ENCODE measurements at places on chromosomes 7 and 10.
A peak's percentile ranks its signal among the peaks of the same experiment; 100 is the strongest.

DNA sequence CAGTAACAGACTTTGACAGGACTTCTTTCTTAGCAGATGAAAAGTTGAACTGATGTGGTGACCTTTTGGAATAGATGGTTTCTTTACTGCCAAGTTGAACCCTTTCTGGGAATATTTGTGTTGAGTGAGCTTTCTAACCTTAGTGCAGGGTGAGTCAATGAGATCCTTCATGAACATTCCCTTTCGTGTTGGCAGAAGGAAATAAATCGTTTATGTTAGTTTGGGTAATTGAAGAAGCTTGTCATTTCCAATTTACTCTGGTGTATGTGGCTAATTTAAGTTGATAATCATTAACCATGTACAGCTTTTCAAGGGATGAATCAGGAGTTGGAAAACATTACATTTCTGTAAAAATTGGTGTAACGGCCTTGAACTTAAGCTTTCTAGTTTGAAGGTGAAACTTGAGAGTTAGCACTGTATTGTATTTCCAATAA, 43.4 kb downstream of the PTTG1IP2 start:
- peak; percentile 81 for DNase-seq

- no peak for DNase-seq
These were observed 400.7 kb upstream of the FOXK1 start for GRCh38 chr7:4281231-4281993.

DNA sequence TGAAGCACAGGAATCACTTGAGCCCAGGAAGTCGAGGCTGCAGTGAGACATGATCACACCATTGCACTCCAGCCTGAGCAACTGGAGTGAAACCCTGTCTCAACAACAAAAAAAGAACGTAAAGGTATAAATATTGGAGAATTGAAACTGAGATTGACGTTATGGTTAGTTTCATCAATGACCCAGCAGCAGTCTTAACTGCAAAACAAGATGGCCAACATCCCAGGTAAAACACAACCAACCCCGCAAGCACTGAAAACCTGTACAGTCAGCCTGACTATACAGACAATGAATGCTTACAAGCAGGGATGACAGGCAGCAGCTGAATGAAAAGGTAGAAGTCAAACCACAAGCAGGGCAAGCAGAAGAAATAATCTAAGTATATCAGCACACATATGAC, 34.7 kb downstream of the WAPL start:
- DNase-seq, result no peak

GRCh38 chr7:149761307-149761706, 12.1 kb downstream of the ZNF467 start:
- DNase-seq, result no peak

GRCh38 chr10:33155720-33156638, 178.5 kb downstream of the NRP1 start:
- peak; percentile 99 for DNase-seq

DNA sequence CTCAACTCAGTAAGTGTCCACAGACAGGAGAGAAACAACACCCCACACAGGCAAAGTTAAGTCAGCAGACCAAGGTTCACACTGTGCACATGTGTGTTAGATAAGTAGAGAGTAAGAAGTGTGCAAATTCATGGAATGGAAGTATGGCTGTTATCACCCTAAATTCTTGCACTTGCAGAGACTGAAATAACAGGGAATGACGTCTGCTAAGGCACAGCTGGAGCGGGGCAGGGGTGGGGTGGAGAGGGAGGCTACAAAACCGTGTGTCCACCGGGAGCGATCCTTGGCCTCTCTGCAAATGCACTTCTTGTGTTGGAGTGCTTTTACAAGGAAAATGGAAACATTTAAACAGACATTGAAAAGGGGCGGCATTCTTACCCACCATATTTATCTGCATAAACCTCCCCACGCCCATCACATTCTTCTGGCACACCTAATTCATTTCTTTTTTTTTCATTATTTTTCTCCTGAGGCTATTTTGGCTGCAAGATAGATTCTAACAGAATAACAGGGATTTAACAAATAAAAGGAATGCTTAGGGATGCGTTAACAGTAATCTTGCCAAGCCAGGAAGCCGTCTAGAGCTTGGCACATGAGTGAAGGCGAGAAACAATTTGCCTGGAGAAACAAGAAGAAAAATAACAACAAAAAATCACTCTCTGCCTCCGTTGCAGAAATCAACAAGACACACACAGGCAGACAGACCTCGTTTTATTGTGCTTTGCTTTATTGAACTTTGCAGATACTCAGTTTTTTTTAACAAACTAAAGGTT, 30.1 kb downstream of the TNS3 start:
- DNase-seq, result no peak

GRCh38 chr7:133649593-133649992, 396.7 kb downstream of the EXOC4 start:
- DNase-seq, result no peak

DNA sequence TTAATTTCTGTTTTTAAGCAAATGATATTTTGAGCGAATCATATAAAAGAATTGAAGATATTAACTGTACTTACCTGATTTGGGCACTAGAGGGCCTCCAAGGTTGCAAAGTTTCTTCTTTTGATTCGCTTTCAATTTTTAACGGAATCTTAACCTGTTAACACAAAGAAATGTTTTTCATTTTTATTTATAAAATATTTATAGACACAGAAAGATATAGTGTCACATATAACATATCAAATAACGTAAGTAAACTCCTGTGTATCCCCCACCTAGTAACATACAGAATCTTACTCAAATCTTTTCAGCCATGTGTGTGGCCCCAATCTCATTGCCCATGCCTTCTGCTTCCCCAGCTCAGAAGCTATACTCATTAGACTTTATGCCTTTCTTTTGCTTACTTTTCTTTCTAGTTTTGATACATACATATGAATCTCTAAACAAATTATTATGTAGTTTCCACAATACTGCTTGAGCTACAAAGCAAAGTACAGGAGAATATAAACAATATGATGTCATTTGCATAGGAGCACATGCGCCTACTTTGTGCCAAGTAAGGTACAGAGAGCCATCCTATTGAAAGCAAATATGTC, 49.5 kb upstream of the ZPBP start:
- DNase-seq, result peak; percentile 34

DNA sequence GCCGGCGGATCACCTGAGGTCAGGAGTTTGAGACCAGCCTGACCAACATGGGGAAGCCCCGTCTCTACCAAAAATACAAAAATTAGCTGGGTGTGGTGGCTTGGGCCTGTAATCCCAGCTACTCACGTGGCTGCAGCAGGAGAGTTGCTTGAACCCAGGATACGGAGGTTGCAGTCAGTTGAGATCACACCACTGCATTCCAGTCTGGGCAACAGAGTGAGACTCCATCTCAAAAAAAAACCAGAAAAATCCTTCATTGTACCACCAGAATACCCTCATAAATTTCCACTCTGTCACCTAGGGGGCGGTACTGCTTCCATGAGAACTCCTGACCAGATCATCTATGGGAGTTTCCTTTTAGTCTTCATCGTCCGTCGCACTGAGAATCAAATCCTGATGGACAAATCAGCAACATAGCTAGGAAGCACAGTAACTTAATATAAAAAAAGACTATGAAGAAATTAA, 225.8 kb upstream of the KLF14 start:
- DNase-seq, result peak; percentile 43

GRCh38 chr10:128912568-128913311, 554.3 kb upstream of the MGMT start:
- DNase-seq, result no peak

DNA sequence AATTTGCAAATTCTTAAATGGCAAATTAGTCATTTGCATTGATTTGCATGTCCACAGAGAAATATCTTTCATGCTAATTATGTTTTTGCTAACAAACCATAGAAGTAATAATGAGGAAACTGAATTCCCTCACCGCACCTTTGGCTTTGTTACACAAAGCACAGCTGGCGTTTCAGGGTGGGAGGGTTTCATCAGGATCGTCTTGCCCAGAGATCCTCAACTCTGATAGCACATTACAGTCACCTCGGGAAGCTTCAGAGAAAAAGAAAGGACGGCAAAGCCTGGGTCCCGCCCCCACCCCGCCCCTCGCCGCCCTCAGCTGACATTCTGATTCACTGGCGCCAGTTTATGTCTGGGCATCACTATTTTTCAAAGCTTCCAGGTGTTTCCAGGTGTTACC, 119.4 kb downstream of the PTPRN2 start:
- no peak for DNase-seq

- no peak for DNase-seq
These were observed 4.7 kb upstream of the IGF2BP3 start for GRCh38 chr7:23474829-23475575.

DNA sequence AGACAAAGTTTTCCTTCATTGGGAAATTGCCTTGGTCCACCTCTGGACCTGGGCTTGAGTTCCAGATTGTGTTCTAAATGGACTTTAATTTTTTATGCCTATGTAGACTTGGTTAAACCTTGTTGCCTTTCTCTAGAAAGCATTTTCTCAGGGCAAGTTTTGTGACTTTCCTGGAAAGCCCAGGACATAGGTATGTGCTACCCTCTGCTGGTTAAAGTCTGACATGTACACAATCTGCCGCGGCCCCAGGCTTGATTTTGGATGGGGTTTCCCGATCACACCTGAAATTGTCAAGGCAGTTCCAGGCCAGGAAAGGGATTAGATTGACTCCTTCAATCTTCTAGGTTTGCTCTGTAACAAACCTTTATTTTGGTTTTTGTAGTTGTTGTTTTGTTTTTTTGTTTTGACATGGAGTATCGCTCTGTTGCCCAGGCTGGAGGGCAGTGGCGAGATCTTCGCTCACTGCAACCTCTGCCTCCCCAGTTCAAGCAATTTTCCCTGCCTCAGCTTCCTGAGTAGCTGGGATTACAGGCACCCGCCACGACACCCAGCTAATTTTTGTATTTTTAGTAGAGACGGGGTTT, 14.1 kb upstream of the AKR1B10 start:
- DNase-seq, result peak; percentile 50

DNA sequence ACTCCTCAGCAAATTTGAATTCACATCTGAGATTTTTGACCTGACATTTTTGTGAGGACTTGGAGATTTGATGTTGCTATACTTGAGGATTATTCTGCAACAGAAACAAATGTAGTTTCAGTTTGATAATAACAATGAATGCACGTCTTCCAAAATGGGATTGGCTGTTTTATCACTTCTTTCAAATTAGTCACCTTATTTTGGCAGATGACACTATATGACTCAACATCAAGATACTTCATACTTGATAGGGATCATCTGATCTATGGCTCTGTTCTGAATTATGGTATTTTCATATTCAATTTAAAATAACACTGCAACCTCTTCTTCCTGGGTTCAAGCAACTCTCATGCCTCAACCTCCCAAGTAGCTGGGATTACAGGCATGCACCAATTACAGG, 24.2 kb downstream of the ARL5B start:
- no peak for DNase-seq

DNA sequence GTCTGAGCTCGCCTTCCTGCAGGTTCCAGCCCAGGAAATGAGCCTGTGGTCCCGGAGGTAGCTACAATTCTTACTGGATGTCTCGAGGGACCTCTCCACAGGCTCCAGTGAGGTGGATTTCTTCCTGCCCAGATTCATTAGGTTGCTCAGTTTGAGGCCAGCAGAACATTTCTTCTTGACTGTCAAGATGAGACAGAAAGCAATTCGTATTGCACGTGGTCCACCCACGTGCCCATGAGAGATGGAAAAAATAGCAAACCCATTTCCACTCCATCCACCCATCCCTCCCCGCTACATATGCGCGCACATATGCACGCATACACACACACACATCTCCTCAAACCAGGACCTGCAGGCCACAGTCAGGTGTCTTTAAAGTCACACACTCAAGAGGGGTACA, 68.7 kb downstream of the VWA2 start:
- no peak for DNase-seq

DNA sequence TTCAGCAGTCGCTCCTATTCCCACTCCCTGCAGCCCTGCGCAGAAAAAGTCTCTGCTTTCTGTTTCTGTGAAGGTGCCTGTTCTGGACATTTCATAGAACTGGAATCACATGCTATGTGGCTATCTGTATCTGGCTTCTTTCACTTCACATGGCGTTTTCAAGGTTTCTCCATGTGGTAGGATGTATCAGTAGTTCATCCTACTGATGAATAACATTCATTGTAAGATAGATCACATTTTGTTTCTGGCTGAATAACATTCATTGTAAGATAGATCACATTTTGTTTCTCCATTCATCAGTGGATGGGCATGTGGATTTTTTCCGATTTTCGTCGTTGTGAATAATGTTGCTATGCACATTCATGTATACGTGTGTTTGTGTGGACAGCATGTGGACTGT, 44.5 kb downstream of the HSPA12A start:
- no peak for DNase-seq

DNA sequence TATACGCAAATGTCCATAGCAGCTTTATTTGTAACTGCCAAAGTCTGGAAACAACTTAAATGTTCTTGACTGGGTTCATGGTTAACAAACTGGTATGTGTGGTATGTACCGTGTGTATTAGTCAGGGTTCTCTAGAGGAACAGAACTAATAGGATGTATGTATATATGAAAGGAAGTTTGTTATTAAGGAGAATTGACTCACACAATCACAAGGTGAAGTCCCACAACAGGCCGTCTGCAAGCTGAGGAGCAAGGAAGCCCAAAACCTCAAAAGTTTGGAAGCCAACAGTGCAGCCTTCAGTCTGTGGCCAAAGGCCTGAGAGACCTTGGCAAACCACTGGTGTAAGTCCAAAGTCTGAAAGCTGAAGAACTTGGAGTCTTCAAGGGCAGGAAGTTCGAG, 66.8 kb downstream of the TMEM168 start:
- DNase-seq, result peak; percentile 88

GRCh38 chr7:35761871-35762677, 38.8 kb upstream of the SEPTIN7 start:
- no peak for DNase-seq

DNA sequence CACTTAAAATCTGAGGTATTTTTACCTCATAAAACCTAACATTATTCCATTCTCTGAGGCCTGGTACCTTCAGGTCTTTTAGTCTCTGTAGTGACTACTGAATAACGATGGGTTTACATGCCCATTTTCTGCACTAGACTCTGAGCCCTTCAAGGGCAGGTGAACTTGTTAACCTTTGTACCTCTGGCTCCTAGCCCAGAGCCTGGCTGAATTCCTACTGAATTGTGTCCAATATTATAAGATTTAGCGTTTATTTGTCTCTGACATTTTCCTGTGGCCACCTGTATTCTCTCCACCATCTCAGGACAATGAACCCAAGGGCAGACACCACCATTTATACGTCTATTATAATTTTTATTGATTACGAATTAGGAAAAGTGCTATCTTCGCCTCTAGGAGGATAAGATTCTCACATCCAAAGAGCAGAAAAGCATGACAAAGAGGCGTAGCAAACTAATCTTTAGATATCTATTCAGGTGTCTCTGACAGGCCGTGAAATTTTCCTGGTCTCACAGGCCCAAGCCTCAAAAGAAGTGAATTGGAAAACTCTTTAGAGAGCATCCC, 27.9 kb upstream of the HNRNPH3 start:
- peak; percentile 30 for DNase-seq

- no peak for DNase-seq
These were observed 60.6 kb upstream of the MSMB start for GRCh38 chr10:46106410-46107255.

- DNase-seq, result peak; percentile 54
These were observed 33.9 kb upstream of the SVIL start for GRCh38 chr10:29668628-29669027.

- DNase-seq, result no peak
These were observed 135.9 kb downstream of the ADARB2 start for GRCh38 chr10:1601406-1601805.
